ENCODE measurements at places on chromosomes 3 and 15. TPM values are rescaled to one million over a fixed set of nuclear protein-coding genes. Genes with fewer than 3 reads are reported as not detected.

DISP2 gene
- 0.38 TPM for total RNA-seq

TIGIT gene
- total RNA-seq: not detected

TM4SF18 gene
- 498 TPM for total RNA-seq

TNFSF10 gene
- total RNA-seq: 46.3 TPM

KATNBL1 gene
- 48.5 TPM for total RNA-seq

UBXN7 gene
- total RNA-seq: 22.7 TPM
